AG08396 (cell line): ENCODE measurements at places on chromosomes 7 and 10.

GRCh38 chr10:103605359-103606096 lies 112.0 kb downstream of the NEURL1 start:
- peak; percentile 92 for DNase-seq

GRCh38 chr7:7664291-7664690 lies 23.7 kb downstream of the UMAD1 start:
- no peak for DNase-seq

- no peak for DNase-seq
These were observed 85.4 kb upstream of the GSDME start for GRCh38 chr7:24842449-24843241.

- no peak for DNase-seq
These were observed 118.5 kb upstream of the ADCY1 start for GRCh38 chr7:45455662-45456061.

DNA sequence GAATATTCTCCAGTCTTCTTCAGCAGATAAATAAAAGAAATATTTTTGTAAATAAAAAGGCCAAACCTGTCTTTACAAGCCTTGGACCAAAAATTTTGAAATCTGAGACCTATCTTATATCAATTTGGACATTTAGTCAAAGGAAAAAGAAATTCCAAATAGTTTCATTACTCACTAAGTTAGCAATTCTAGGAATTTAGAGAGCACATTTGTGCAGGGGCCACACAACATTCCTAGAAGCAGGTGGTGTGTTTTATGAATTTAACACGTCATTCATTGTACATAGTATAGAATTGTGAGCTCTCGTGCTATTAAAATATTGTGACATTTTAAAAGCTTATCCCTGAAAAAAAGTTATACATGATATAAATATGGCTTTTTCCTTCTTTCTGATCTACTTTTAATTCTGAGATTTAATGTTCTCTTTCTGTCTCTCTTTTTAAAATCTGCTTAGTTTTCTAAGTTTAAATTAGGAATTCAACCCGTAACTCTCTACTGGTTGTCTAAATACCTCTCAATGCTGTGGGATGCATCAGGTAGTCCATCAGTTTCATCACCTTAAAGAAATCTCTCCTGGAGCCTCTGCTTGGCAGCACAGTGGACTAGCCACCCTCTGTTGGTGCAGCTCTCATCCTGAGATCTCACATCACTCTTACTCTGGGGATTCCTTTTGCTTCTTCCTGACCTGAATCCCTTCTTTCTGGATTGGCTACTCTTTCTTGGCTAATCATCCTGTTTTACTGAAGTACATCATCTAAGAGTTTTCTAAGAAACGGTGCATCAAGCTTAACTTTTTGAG lies 124.5 kb downstream of the SEMA3E start:
- DNase-seq: no peak

GRCh38 chr10:36888925-36889573 lies 236.3 kb upstream of the ANKRD30A start:
- no peak for DNase-seq

GRCh38 chr7:116862951-116863670 lies 724 bp downstream of the CAPZA2 start:
- DNase-seq: peak; percentile 26

- no peak for DNase-seq
These were observed 643.0 kb downstream of the SUGCT start for GRCh38 chr7:40777730-40778312.

GRCh38 chr7:55065079-55065478 lies 46.3 kb downstream of the EGFR start:
- peak; percentile 78 for DNase-seq

DNA sequence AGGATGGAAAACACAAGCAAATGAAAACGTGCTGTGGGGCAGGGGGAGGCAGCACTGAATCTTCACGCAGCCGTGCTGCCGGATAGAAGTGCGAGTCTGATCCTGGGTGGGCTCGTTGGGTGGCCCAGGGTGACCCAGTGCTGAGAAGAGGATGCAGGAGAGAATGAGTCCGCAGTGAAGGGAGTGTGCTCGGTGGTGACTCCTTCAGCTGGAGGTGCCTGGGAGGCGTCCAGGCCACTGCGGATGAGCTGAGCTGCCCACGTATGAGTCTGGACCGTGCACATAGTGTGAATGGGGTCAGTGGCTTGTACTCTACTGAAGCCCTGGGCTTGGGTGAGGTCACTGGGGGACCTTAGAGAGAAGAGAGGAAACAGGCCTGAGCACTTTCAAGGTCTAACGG lies 190.0 kb upstream of the MGMT start:
- no peak for DNase-seq

DNA sequence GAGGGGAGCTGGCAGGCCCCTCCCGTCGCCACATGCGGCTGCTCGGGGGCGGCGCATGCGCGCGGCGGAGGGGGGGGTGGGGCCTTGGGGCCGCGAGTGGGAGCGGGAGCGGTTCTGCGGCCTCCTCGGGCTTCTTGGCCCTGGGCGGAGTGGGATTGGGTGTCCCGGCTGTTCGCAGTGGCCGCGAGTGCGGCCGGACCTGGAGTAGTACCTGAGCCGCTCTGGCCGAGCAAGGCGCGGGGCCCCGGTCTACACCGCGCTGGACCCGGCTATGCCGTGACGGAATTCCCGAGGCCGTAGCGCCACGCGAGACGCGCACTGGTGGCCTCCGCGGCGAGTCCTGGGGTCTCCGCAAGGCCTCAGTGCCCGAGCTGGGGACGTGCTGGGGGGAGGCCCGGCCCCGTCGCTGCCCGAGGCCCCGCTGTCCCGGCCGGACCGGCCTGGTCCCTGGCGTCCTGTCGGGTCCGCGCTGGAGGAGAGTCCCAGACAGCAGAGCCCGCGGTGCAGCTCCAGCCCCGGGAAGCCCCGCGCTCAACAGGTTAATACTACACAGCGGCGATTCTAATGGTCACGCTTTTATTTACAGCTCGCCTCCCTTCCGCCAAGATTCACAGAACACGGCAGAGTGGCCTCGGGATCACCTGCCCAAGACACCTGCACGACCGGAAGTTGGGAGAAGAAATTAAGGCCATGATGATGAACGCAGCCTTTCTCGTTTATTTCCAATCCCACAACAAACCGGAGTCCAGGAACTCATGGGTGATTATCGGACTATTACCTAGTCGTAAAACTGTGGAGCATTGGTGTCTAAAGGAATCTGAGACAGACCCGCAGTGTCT lies 671 bp upstream of the PAXIP1 start:
- peak; percentile 100 for DNase-seq

- no peak for DNase-seq
These were observed 126.7 kb upstream of the ZNF32 start for GRCh38 chr10:43775384-43775783.

- DNase-seq: no peak
These were observed 14.0 kb downstream of the MKLN1 start for GRCh38 chr7:131341690-131342089.

DNA sequence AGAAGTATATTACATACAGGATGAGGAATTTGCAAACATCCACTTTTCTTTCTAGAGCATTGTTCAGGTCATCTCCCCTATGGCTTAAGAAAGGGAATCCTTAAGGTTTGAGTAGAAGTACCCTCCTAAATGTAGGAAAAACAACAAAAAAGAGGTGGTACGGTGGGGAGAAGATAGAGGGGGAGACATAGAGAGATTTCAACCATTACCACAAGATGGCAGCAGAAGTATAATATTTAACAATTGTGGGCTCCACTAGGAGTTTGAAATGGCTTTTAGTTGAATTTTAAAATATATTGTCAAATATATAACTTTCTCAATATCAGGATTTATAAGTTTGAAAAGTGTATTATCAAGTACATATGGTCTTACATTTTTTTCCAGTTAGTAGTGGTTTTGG lies 72.7 kb upstream of the PRKG1 start:
- no peak for DNase-seq

DNA sequence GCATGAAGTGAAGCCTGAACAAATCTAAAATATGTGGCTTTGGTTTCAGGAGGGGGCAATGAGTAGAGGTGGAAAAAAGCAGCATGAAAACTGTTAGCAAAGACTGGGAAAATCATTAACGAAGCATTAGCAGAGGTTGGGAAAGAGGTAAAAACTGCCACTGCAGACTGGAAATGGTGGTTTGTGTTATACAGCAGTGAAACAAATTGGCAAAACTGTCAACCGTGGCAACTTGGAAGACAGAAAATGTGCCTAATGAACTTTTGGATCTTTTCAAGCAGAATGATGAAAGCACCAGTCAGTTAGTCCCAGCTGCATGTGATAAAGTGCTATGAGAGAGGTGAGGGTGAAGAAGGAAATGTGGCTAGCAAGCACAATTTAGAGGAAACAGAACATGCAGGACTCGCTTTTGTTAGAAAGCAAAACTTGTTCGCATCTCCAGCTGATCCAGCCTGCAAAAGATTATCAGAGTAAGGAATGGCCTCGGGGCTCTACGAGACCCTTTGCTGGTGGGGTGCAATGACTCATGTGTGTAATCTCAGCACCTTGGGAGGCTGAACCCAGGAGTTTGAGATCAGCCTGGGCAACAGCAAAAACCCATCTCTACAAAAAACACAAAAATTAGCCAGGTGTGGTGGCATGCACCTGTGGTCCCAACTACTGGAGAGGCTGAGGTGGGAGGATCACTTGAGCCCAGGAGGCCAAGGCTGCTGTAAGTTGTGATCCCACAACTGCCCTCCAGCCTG lies 45.7 kb downstream of the SKIDA1 start:
- no peak for DNase-seq

GRCh38 chr7:5303591-5304505 lies 21.1 kb downstream of the SLC29A4 start:
- no peak for DNase-seq

DNA sequence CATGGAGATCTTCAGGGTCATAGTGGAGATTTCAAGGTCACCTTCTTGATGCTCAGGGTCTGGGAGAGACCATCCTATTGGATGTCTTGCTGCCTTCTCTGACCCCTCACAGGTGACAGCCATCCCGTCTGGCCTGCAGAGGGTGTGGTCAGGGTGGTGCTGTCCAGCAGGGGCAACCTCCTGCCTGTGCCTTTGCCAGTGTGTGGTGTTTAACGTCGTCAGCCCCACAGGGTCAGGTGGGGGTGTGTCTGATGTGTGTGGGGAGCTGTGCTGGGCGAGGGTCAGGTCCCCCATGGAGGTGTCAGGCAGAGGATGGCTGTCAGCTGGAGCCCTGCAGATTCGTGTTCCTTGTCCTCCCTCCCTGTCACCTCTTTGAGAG lies 16.5 kb downstream of the ADCY1 start:
- DNase-seq: no peak

DNA sequence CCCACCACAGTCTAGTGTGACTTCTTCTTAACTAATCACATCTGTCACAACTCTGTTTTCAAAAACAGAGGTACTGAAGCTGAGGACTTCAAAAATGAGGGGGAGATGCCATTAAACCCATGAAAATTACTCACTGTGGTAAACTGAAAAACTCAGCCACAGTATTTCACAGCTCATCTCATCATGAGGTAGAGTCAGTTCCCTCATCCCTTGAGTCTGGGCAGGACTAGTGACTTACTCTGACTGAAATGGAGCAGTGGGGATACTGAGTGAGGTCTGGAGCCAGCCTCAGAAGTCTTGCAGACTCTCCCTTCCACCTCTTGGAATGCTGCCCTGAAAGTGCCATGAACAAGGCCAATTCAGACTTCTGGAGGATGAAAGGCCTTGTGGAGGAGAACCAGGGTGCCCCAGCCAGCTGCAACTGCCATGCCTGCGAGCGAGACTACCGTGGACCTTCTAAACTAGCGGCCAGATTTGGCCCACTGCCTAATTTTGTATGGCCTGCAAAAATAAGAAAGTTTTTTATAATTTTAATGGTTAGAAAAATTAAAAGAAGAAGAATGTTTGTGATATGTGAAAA lies 24.7 kb upstream of the ANKRD1 start:
- DNase-seq: no peak

- DNase-seq: no peak
These were observed 50.2 kb upstream of the PIK3CG start for GRCh38 chr7:106814887-106815286.

DNA sequence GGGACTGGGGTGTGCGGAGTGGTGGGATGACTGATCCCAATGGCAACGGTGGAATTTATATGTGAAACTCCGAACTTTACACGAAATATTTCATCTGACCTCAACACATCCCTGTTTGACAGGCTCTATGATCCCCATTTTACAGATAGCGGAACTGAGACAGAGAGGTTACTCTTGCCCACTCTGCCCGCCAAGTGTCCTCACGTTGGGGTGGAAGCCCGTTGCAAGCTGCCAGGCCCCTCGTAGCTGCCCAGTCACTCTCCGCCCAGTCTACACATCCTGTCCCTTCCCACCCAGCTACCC lies 397 bp upstream of the NFE2L3 start:
- DNase-seq: no peak

GRCh38 chr7:138170959-138171703 lies 94.9 kb downstream of the AKR1D1 start:
- no peak for DNase-seq

GRCh38 chr7:63080831-63081230 lies 917.8 kb upstream of the ZNF722 start:
- DNase-seq: no peak

DNA sequence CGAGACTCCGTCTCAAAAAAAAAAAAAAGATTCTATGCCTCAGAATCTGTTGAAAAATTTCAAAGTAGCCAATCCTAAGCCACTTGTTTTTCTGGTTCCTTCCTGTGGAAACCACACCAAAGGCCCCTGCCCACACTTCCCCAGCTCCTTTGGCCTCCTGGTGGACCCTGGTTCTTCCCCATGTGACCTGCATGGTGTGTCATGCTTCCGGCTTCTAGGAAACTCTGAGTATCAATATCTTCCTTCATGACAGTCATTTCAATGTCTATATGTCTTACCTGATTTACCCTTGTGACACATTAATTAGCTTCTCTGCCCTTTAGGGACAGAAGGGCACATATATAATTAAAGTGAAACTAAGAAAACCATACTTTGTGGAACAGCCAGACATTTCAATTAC lies 80.4 kb upstream of the GRB10 start:
- DNase-seq: no peak

DNA sequence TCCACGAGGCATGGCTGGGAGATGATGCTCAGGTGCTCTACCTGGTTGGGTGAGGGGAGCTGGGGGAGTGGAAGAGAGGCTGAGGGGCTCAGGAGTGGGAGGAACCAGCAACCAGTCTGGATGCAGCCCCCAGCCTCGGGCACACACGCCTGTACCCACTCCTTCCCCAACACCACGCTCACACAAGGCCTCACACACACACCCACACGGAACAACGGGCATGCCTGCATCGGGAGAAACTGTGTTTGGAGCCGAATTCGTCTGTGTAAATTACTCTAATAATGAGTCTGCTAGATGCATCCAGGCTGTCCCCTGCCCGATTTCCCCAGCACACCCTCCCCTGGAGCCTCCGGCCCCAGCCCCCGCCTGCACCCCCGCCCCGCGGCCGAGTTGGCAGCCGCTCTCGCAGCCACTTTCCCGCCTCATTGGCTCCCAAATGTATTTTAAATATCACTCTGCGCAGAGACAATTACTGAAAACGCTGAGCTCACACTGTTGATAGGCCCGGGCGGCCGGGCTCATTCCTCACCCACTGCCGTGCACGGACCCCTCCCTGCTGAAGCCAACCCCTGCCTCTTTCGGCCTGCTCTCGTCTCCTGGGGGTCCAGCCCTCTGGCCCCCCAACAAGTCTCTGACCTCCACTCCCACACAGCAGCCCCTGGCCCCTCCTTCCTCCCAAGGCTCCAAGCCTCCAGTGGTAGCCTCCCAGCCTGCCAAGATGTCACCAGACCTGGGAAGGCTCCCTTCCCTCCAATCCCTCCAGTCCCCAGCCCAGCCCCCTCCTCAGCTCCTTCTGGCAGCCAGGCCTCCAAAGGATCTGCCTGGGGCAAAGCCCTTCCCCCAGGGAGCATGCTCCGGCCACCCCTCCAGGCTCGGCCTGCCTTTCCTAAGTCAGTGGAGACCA lies 11.1 kb downstream of the H2BK1 start:
- no peak for DNase-seq

GRCh38 chr7:34011696-34012095 lies 106.4 kb downstream of the BMPER start:
- DNase-seq: no peak

GRCh38 chr10:62853710-62854109 lies 37.5 kb upstream of the EGR2 start:
- no peak for DNase-seq
